ENCODE measurements at places on chromosomes 13 and 19.

GRCh38 chr13:95298971-95299621, 2.2 kb downstream of the ABCC4 start:
- no peak for DNase-seq

DNA sequence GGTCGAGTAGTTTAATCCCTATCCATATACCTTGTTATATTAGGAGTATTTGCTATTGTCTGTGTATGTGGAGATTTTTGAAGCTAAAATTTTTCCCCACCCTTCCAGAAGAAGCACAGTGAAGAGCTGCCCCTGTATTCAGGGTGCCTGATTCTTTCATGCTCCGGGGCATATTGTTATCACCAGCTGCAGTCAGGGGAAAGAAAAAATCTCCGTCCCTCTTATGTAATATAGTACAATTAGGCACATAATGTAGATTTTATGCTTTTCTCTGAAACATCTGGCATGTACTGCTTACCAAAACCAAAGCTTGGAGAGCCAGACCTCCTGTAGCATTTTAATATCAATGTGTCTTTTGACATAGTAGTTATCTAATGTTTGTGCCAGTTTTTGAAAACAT, 214.9 kb upstream of the EDNRB start:
- no peak for DNase-seq

GRCh38 chr19:5450482-5451126, 4.6 kb upstream of the ZNRF4 start:
- no peak for DNase-seq

DNA sequence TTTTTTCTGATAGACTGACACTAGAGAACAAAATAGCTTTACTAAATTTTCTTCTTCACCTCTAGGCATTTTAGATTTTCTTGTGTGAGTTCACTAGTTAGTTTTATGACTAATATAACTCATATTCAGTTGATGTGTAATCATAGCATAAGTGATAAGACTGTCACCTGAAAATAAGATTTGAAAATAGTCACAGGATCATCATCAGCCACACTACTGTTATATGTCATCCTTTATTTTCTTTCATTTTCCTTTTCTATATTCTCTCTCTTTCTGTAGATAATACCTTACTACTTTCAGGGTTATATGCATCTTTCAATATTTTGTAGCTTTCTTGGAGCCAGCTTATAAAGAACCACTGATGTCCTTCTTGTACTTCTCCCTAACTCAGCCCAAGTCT, 292.6 kb downstream of the TDRD3 start:
- no peak for DNase-seq

GRCh38 chr13:34124666-34125306, 306.8 kb downstream of the RFC3 start:
- no peak for DNase-seq

GRCh38 chr19:57057036-57057686, 62.6 kb upstream of the USP29 start:
- DNase-seq, result peak; percentile 77

DNA sequence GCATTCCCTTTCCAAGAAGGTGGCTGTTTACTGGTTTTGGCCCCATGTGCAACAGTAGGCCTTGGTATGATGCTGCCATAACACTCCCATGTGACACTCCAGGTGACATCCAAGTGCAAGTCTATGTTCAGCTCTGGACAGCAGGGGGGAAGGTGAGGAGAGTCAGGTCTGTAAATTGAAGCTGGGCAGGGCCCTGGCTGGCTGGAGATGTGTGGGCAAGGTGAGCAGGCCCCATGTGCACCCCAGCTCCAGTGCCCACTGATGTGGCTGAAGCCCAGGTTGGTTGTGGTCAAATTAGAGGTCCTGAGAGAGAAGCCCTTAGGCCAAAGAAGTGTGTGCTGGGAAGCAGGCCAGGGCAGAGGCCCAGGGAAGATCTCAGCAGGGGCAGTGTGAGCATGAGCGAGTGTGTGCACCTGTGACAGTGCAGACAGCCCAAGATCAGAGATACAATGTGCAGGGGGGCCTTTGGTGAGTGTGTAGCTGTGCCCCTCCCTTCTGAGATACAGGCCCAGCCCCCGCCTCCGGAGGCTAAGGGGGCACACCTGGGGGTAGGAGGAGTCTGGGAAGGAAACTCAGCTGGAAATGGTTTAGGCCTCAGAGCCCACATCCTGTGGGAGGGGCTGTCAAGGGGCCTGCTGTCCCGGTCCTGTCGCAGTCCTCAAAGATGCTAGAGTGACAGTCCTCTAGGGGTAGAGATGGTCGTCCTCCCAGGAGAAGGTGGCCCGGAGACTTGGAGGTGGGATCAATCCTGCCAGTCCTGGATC, 18.6 kb downstream of the DEDD2 start:
- DNase-seq, result no peak

DNA sequence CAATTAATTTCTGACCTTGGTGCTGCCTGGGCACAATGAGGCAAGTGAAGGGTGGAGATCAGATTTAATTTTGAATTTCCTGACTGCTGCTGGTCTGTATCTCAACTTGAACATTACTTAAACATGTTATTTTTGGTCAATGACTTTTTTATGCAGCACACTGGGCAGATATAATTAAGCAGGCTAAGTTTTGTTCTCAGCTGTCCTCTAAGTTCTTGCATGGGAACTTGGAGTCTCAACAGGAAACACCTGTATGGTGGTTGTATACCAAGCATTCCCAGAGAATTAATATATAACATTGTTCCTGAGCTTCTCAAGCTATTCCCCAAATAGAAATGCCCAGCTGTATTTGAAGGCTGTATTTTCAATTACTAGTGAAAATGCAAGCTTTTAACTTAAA, 113.5 kb upstream of the EDNRB start:
- DNase-seq, result no peak

DNA sequence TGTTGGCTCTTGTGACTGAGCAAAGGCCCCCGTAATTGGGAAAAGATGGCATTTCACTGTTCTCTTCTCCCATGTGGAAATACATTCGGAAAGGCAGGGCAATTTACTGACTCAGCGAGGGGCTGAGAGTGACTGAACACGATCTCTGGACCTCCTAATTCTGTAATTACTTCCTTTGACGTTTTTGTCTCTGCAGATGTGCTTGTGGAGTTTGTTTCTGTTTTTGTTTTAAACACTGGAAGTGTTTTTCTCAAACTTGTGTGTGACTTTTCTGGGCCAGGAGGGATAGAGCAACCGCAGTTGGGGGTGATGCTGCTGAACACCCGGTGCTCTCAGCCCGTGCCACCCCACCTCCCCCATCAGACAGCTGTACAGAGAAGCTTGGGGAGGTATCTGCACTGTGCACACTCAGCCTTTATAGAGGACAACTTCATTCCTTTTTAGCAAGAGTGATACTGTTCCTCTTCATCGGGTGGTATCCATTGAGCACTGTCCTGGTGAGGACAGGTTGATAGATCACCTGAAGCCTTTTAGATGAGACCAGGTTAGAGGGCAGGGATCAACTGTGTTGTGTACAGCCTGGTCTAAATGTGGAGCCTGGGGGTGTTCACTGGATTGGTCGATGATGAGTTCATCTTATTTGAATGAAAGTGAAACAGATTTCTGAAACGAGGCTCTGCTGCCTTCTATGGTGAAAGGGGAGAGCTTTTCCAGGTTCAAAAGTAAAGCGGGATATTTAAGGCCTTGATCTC, 117.4 kb downstream of the ESD start:
- DNase-seq, result no peak

- no peak for DNase-seq
Observed at GRCh38 chr19:28492201-28492600, 720.8 kb downstream of the UQCRFS1 start.

DNA sequence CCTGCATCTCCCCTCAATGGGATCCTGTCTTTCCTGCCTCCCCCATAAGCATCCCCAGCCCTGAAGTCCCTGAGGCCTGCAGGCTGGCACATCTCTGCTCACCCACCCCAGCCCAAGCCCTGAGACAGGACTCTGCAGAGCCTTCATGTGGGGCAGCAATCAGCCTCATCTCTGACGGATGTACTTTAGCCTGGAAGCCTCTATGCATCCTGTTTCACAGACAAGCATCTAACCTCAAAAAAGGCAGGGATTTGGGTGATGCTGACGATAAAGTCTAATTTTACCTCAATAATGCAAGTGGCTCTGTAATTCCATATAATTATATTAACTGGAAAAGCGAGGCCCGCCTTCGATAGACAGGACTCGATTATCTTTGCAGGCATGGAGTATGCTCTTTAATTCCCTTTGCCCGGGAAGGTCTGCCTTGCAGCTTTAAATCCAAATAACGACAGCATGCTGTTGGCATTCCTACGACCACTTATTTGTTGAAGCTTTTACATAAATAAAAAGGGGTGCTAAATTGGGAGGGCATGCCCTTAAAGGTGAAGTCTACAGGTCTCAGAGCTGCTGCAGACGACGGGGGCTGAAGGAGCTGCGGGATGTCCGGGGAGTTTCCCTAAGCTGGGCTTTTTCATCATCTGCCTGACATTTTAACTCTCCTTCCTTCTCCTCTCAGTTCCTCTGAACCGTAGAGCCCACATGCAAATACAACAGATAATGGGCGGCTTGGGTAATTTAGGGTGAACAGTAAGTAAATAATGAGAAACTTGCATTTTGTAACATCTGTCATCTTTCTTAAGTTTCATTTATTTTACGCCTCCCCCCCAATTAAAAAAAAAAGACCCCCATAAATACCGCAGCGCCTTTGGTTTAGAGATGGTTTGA, 211.5 kb downstream of the URI1 start:
- DNase-seq, result no peak
